Activated CD4-positive, alpha-beta T cell treated with anti-CD3 and anti-CD28 coated beads, Interleukin-2, amount 10 ng/mL, durations not matched to agents 7 days and 5 days (primary cell): ENCODE measurements at places on chromosomes 3 and 15.

DNA sequence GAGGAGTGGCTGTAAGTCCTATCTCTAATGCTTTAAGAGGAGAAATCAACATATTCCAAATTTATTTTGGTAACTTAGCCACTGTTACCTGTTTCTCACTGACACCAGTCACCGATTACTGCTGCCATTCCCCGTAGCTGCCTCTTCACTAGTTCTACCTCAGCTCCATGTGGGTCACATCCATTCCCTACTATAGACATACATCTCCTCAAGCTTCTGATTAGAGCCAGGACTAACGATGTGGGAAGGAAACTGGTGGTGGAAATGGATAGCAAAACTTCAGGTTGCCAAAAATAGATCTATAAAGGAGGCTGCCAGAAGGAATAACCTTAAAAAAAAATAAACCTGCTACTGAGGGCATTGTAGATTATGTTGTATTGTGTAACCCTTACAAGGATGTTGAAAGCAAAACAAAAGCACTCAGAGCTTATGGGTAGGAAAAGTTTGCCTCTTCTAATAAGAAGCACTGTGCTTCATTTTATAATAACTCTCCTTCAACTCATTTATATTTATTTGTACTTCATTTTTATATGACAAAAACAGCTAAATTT, 56.0 kb downstream of the KAT2B start:
- no peaks in the 10 kb centered on the region for H3K27me3 ChIP-seq
- H3K36me3 ChIP-seq: peaks cover 76% of the 10 kb centered on the region
- no peak overlapping the region for H3K4me3 ChIP-seq
- H3K4me1 ChIP-seq: peaks cover 38% of the 10 kb centered on the region
- no peak overlapping the region for H3K27ac ChIP-seq

GRCh38 chr15:50484781-50485180, 60.6 kb downstream of the USP8 start:
- H3K4me1 ChIP-seq: peaks cover 18% of the 10 kb centered on the region
- DNase-seq: no peak
- H3K36me3 ChIP-seq: peaks cover 55% of the 10 kb centered on the region
- H3K4me3 ChIP-seq: no peak overlapping the region

GRCh38 chr3:44093531-44093930, 148.2 kb upstream of the TOPAZ1 start:
- peaks cover 7% of the 10 kb centered on the region for H3K4me1 ChIP-seq
- peaks cover 33% of the 10 kb centered on the region for H3K27me3 ChIP-seq
- no peaks in the 10 kb centered on the region for H3K36me3 ChIP-seq

DNA sequence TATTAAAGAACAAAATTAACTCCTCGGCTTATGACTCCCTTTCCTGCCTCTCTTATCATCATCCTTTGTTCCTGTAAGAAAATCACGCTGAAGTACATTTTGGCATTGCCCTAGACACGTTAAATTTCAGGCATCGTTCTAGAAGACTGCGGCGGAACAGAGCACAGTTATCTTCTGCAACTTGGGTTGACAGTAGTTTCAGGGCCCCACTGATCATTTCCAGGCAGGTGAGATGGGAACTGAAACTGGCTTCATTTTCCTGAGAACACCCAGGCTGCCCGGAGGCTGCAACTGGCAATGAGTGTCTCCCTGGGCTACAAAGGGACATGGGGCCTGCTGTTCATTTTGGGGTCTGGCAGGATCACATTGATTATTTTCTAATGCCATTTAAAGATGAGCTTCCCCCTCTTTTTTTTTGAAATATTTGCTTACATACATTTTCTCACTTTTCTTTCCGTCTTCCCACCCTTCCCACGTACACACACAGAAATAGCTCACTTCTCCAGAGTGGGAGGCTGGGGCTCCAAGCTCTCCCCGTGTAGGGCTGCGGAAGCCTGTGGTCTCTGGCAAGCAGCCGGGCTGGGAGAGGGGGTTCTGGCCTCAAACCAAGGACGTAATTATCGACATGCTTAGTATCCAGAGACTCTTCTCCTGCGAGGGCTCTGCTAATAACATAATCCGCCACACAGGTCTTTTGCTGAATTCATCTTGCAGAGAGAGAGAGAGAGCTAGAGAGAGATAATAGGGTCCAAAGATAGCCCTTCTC, 267.4 kb downstream of the ABHD5 start:
- H3K4me1 ChIP-seq: peaks cover 1% of the 10 kb centered on the region
- no peak overlapping the region for H3K27ac ChIP-seq
- no peaks in the 10 kb centered on the region for H3K36me3 ChIP-seq

DNA sequence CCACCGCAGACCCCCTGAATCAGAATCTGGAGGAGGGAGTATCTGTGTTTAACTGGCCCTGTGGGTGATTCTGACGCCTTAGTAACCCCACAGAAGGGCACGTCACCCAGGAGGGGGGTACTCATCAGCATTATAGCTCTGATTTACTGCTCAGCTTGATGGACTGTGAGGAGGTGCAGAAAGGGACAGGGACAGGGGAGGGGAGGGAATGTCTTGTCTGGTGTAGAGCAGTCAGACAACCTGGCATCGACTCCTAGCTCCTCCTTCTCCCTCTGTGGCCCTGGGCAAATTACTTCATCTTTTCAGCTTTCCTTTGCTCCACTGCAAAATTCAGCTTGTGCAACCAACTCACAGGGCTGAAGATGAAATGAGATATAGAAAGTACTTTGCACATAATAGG, 42.3 kb upstream of the GLCE start:
- H3K27me3 ChIP-seq: peaks cover 19% of the 10 kb centered on the region
- no peak overlapping the region for H3K4me3 ChIP-seq
- no peak overlapping the region for H3K27ac ChIP-seq
- no peaks in the 10 kb centered on the region for H3K4me1 ChIP-seq
- H3K36me3 ChIP-seq: no peaks in the 10 kb centered on the region
- DNase-seq: no peak

DNA sequence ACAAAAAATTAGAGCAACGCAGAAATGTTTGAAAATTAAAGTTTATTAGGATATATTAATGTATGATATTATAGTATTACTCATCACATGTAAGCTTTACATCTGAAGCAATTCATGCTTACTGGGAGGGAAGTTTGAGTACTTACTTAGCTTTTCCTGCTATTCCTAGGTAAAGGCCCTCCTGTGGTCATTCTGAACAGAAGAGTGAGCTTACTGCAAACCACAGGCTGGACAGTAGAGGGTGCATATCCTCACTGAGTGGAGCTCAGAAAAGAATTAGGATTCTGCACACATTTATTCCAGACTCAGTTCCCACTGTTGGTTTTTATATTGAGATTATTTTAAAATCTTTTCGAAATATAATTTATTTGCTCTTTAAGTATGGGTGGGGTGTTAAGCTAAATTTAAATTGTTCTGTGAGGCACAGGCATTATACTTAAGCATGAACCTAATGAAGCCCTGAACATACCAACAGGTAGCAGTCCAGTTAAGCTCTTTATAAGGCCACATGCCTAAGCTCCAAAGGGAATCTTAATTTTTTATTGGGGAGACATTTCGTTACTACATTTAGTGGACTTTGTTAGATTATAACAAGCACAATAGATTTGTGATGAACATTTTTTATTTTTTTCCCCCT, 10.2 kb downstream of the MRPS22 start:
- no peaks in the 10 kb centered on the region for H3K27me3 ChIP-seq
- peaks cover 19% of the 10 kb centered on the region for H3K4me1 ChIP-seq
- no peak overlapping the region for H3K4me3 ChIP-seq
- H3K27ac ChIP-seq: no peak overlapping the region
- H3K36me3 ChIP-seq: peaks cover 69% of the 10 kb centered on the region

- no peaks in the 10 kb centered on the region for H3K36me3 ChIP-seq
- no peak for DNase-seq
- no peak overlapping the region for H3K4me3 ChIP-seq
- H3K4me1 ChIP-seq: no peaks in the 10 kb centered on the region
Observed at GRCh38 chr3:24591661-24592555, 97.3 kb upstream of the THRB start.

GRCh38 chr3:158405507-158405906, 165.5 kb upstream of the MLF1 start:
- H3K4me1 ChIP-seq: no peaks in the 10 kb centered on the region
- DNase-seq: no peak
- no peaks in the 10 kb centered on the region for H3K27me3 ChIP-seq
- H3K27ac ChIP-seq: no peak overlapping the region

DNA sequence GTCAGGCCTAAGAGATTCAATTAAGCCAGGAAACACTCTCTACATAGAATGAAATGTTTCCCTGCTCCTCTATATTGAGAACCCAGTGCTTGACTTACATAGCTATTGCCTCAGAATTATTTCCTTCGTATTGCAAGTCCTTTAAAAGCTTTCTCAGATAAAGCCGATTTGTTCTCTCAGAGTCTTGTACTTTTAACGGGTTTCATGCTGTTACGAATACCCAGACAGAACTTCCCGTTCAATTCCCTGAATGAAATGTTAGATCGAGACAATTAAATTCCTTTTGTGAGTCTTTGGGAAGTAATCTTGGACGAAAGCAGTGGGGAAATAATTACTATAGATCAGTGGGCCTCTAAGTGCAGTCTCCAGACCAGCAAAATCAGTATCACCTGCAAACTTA, 102.8 kb upstream of the CHL1 start:
- H3K27me3 ChIP-seq: no peaks in the 10 kb centered on the region
- H3K27ac ChIP-seq: no peak overlapping the region
- no peak overlapping the region for H3K4me3 ChIP-seq
- no peaks in the 10 kb centered on the region for H3K4me1 ChIP-seq

GRCh38 chr3:12357456-12357855, 68.6 kb downstream of the PPARG start:
- no peaks in the 10 kb centered on the region for H3K4me1 ChIP-seq
- H3K4me3 ChIP-seq: no peak overlapping the region
- no peak overlapping the region for H3K27ac ChIP-seq
- H3K27me3 ChIP-seq: peaks cover 2% of the 10 kb centered on the region
- H3K36me3 ChIP-seq: no peaks in the 10 kb centered on the region

DNA sequence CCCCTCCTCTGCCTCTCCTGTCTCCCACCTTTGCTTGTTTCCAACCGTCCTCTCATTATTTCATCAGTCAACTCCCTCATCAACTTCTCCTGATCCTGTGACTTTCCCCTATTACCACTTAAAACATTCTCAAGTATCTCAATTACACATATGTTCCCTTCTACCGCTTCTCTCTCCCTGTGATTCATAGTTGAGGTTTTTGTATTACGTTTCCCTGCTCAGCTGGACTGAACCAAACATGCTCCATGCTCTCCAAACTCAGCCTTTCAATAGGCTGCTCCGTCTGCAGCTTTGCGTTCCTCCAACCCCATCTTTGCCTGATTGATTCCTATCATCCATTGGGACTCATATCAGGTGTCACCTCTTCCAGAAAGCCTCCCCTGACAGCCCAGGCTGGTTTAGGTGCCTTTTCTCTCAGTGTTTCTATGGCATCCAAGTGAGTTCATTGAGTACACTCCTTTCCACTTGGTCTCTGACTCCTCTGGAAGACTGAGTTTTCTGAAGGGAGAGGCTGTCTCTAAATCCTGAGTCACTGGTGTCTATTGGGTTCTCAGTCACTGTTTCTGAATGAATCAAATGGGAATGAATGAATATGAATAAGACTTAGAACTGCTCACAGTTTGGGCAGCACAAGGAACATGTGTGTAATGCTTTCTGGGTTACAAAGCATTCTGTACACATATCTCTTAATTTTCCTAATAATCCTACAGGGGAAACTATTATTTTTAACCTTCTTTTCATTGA, 56.4 kb downstream of the PLD1 start:
- peaks cover 7% of the 10 kb centered on the region for H3K27me3 ChIP-seq
- H3K27ac ChIP-seq: no peak overlapping the region
- DNase-seq: no peak
- no peaks in the 10 kb centered on the region for H3K4me1 ChIP-seq
- H3K36me3 ChIP-seq: no peaks in the 10 kb centered on the region

DNA sequence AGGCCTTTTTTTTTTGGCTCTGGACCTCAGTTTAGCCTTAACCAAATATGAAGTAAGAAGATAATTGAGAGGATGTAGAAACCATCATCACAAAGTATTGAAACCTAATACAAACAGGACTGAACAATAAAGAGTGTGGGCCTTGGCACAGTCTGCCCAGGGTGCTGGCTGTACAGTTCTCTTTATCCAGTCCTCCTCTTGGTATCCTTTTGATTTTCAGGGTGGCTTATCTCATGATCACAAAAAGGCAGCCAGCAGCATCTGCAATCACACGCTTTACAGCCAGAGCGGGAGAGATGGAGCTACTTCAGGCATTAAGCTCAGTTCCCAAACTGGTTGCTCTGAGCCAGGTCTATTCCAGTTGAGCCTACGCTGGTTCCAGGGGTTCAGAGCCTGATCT, 239.7 kb downstream of the RPLP1 start:
- H3K27me3 ChIP-seq: peaks cover 9% of the 10 kb centered on the region
- H3K4me3 ChIP-seq: no peak overlapping the region
- H3K4me1 ChIP-seq: no peaks in the 10 kb centered on the region

DNA sequence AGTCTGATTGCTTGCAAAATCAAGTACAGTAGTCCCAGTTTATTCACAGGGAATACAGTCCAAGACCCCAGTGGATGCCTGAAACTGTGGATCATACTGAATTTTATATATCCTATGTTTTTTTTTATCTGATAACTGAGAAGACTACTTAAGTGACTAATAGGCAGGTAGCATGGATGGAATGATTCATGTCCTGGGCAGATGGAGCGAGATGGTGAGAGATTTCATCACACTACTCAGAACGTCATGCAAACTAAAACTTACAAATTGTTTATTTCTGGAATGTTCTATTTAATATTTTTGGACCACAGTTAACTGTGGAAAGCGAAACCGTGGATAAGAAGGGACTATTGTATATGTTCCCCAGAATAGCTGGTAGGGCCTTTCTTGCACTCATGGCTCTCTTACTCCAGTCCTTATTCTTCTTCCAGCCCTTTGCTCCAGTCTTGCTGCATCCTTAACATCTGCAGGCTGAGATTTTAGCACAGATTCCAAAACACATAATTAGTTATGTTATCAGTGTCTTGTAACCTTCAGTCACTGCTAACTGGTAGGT, 290.0 kb downstream of the ADAMTSL3 start:
- no peak overlapping the region for H3K4me3 ChIP-seq
- DNase-seq: no peak
- no peaks in the 10 kb centered on the region for H3K4me1 ChIP-seq
- no peaks in the 10 kb centered on the region for H3K36me3 ChIP-seq

- H3K4me3 ChIP-seq: peak overlapping the region; percentile 83
- peaks cover 19% of the 10 kb centered on the region for H3K4me1 ChIP-seq
- H3K36me3 ChIP-seq: no peaks in the 10 kb centered on the region
- H3K27me3 ChIP-seq: peaks cover 11% of the 10 kb centered on the region
Observed at GRCh38 chr15:101008158-101009139, 89.3 kb downstream of the LRRK1 start.

- H3K27ac ChIP-seq: no peak overlapping the region
- H3K36me3 ChIP-seq: no peaks in the 10 kb centered on the region
- DNase-seq: no peak
- no peaks in the 10 kb centered on the region for H3K27me3 ChIP-seq
- H3K4me1 ChIP-seq: peaks cover 8% of the 10 kb centered on the region
Observed at GRCh38 chr15:52521682-52522081, 7.0 kb downstream of the MYO5A start.

GRCh38 chr3:9399746-9400145, 2.3 kb downstream of the SETD5 start:
- peak overlapping the region; percentile 52 for H3K27ac ChIP-seq
- H3K4me3 ChIP-seq: peak overlapping the region; percentile 91
- no peak for DNase-seq
- H3K4me1 ChIP-seq: peaks cover 63% of the 10 kb centered on the region
- H3K27me3 ChIP-seq: no peaks in the 10 kb centered on the region
- peaks cover 22% of the 10 kb centered on the region for H3K36me3 ChIP-seq
